HepG2 (cell line): ENCODE measurements at places on chromosomes 2 and 18. TPM values are rescaled to one million over a fixed set of nuclear protein-coding genes. Genes with fewer than 3 reads are reported as not detected.

DNA sequence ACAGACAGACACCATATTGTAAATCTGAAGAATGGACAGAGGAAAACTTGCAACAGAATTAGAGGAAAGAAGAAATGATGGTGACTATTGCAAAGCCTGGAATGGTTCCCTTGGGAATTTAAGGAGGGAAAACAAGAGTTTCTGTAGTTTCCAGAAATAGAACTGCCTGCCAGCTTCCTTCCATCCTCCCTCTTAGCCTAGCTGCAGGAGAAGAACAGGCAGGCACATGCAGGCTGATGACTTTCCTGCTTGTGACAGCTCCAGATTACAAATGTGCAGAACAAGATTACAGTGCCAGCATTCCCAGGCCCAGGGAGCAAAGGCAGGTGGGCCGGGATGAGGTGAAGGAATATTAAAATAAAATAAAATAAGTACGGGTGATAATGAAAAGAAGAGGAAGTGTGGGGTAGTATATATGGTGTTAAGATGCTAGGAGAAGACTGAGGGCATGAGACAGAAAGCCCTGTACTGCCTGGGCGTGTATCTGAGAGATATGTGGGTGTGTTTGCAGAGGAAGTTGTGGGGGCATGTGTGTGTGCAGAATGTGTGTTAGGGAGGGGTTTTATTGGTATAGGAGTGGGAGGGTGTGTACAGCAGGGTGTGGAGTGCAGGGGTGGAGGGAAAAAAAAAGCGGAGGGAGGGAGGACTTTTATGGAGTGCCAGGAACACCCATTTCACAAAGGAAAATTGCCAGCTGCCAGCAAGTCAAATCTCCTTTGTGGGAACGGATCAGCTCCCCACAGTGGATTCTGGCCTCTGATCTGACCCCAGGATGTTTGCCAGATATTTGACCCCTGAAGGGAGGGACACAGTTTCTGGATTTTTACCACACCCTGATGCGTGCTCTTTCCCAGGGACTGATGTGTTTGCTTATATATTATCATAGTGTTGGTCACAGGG lies 43.9 kb upstream of the NEMP2 start:
- H3K4me1 ChIP-seq: peaks cover 22% of the 10 kb centered on the region
- H3K4me3 ChIP-seq: no peak overlapping the region
- H3K27ac ChIP-seq: no peak overlapping the region

DNA sequence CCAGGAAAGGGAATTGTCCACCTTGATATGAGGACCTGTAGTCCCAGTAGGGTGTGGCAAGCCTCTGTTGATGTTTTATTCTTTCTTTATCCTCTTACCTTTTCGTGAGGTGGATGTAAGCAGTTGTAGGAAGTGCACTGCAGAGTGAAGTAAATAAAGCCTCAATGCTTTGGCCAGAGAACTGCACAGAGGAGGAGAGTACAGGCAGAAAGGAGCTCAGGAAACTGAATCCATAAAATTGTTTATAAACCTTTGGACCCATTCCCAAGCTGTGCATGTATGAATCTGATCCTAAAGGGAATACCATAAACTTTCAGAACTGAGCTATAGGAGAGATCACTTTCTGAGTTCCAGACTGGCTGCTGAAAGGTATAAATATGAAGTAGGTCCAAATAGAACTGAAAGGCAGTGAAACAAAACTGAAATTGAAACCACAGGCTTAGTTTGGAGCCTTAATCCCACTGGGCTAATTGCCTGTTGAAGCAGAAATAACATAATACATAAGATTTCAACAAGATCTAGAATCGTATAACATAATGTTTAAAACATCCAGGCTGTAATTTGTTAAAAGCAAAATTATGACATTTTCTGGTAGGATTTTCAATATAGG lies 17.9 kb upstream of the SLC9A4 start:
- H3K4me1 ChIP-seq: no peaks in the 10 kb centered on the region
- no peak overlapping the region for H3K27ac ChIP-seq
- H3K4me3 ChIP-seq: no peak overlapping the region
- DNase-seq: no peak

DNA sequence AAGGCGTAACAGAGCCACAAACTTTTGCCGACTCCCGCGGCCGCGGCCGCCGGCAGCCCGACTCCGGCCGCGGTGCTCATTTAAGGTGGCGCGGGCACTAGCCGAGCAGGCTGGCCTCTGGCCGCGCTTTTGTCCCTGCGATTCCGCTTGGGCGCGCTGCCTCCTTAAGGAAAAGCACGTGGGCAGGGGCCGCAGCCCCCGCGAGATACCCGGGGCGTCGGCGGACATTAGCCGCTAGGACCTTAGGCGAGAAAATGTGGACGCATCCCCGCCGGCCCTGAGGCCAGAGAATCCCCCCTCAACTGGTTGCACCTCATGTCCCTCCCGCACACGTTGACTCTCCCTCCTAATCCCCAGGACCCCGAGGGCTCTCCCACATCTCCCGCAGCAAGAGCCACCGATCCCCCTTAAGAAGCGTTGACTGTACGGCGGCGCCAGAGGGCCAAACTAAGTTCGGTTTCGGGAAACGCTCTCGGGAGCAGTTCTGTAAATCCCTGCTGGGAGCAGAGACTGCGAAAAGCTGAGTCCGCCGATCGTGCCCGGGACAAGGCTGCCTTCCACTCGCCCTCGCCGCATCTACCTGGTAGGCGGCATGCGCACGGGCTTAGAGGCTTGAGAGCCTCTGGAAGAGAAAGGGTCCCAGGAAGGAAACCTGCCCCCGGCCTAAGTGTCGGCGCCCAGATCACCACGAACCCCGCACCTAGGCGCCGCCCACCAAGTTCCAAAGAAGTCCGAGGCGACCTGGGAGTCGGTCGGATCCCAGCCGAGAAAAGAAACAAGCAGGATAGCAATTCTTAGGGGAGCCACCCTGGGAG lies 1.8 kb upstream of the SATB2 start:
- no peaks in the 10 kb centered on the region for H3K36me3 ChIP-seq
- peak overlapping the region; percentile 68 for H3K4me3 ChIP-seq
- H3K27ac ChIP-seq: peak overlapping the region; percentile 72
- peaks cover 49% of the 10 kb centered on the region for H3K4me1 ChIP-seq
- peak; percentile 88 for DNase-seq

GRCh38 chr2:237670641-237671040 lies 43.3 kb downstream of the LRRFIP1 start:
- no peaks in the 10 kb centered on the region for H3K36me3 ChIP-seq
- no peaks in the 10 kb centered on the region for H3K27me3 ChIP-seq
- no peak overlapping the region for H3K27ac ChIP-seq
- H3K4me3 ChIP-seq: no peak overlapping the region
- H3K4me1 ChIP-seq: peaks cover 66% of the 10 kb centered on the region

GRCh38 chr2:215684448-215685237 lies 248.8 kb upstream of the FN1 start:
- peaks cover 86% of the 10 kb centered on the region for H3K4me1 ChIP-seq
- no peaks in the 10 kb centered on the region for H3K27me3 ChIP-seq
- H3K27ac ChIP-seq: peak overlapping the region; percentile 16

The ACTR3 gene
- 225 and 321 TPM in 2 replicates for total RNA-seq

The KCNJ13 gene
- total RNA-seq: not detected in 2 replicates

DNA sequence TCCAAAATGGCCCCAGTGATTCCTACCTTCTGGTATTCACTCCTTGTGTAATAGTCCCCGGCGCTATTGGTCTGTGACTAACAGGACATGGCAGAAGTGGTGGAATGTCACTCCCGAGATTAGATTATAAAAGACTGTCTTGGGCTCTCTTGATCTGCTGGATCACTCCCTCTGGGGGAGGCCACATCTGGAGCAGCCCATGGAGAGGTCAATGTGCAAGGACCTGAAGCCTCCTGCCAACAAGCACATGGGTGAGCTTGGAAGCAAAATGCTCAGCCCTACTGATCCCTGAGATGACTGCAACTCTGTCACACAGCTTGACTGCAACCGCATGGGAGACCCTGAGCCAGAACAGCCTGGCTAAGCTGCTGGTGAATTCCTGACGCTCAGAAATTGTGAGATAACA lies 94.3 kb upstream of the GLI2 start:
- H3K36me3 ChIP-seq: no peaks in the 10 kb centered on the region
- no peak overlapping the region for H3K4me3 ChIP-seq
- H3K27me3 ChIP-seq: peaks cover 3% of the 10 kb centered on the region; the same call in 1 of the 2 replicates
- no peak for DNase-seq
- H3K4me1 ChIP-seq: peaks cover 6% of the 10 kb centered on the region; the same call in 1 of the 2 replicates

DNA sequence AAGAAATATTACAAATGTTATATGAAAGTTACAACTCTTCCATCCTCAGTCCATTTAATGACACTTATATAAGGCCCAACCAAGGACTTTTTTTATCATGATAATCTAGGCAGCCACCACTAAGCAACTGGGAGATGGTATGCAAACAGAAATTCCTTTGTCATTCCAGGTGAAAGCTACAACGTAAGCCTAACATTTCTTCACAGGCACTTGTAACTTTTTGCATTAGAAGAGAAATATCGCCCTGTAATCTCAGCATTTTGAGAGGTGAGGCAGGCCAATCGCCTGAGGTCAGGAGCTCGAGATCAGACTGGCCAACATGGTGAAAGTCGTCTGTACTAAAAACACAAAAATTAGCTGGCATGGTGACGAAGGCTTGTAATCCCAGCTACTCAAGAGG lies 581.2 kb upstream of the SLC8A1 start:
- no peak for DNase-seq
- H3K36me3 ChIP-seq: no peaks in the 10 kb centered on the region
- no peaks in the 10 kb centered on the region for H3K27me3 ChIP-seq
- H3K4me1 ChIP-seq: no peaks in the 10 kb centered on the region
- no peak overlapping the region for H3K27ac ChIP-seq
- no peak overlapping the region for H3K4me3 ChIP-seq

The CYP27A1 gene
- 106 and 157 TPM in 2 replicates for total RNA-seq

The FLACC1 gene
- total RNA-seq: 0.29 and 0.35 TPM in 2 replicates

DNA sequence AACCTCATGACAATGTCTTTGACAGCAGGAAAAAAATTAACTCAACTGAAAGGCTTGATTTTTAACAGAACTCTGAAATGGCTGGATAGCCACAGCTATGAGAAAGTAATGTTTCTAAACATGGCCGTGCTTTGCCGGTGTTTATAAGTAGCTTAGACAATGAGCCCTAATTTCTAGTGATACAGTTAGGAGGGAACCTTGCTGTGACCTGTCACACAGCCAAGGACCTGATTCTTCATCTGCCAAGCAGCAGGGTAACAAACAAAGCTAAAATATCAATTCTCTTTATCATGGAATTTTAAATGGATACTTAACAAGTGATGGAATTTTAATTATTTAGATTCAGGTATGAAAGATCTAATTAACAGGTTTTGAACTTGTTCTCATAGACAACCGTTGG lies 24.3 kb upstream of the DYNC2LI1 start:
- H3K27me3 ChIP-seq: no peaks in the 10 kb centered on the region
- no peaks in the 10 kb centered on the region for H3K36me3 ChIP-seq
- no peak overlapping the region for H3K27ac ChIP-seq
- no peak overlapping the region for H3K4me3 ChIP-seq
- DNase-seq: no peak

- DNase-seq: no peak
These were observed 26.4 kb downstream of the ELP2 start for GRCh38 chr18:36155851-36156757.

DNA sequence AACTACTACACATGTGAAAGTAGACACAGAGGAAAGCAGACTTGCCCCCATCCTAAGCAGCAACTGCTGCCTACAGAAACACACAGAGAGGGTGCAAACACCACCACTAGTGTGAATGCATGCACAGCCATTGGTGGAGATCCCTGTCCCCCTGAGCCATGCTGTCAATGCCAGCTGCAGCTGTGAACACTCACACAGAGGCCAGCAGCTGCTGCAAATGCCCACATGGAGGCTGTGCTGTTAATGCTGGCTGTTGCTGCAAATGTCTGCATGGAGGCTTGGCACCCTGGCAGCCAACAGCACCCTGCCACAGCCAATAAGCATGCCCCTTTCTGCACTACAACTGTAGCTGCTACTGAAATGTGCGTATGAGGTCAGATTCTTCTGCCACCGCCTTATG lies 355.0 kb downstream of the LNPK start:
- no peaks in the 10 kb centered on the region; the same call in none of the 2 replicates for H3K36me3 ChIP-seq
- no peaks in the 10 kb centered on the region for H3K4me1 ChIP-seq
- DNase-seq: no peak
- H3K4me3 ChIP-seq: no peak overlapping the region
- no peak overlapping the region for H3K27ac ChIP-seq

DNA sequence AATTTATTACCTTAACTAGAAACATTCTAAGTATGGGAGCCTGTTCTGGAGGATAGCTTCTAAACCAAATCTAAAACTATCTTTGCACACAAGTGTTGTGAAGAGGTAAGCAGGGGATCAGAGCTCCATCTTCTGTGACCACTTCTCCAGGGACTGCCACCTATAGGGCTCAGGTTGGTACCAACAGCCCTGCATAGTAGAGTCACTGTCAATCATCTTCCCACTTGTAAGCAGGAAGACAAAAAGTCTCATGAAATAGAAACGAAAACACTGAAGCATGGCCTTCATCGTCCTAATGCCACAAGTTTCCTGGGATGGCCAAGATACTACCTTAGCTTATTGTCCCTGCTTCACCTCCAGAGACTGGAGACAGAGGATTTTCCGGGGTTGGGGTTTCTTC lies 43.8 kb downstream of the KANSL3 start:
- peaks cover 10% of the 10 kb centered on the region for H3K4me1 ChIP-seq
- H3K36me3 ChIP-seq: peaks cover 73% of the 10 kb centered on the region
- H3K27ac ChIP-seq: no peak overlapping the region
- no peak for DNase-seq

- H3K36me3 ChIP-seq: no peaks in the 10 kb centered on the region
- no peak overlapping the region for H3K4me3 ChIP-seq
- DNase-seq: no peak
- no peaks in the 10 kb centered on the region for H3K4me1 ChIP-seq
- no peaks in the 10 kb centered on the region for H3K27me3 ChIP-seq
These were observed 806.4 kb downstream of the TRIB2 start for GRCh38 chr2:13522917-13523821.

- H3K27me3 ChIP-seq: peaks cover 16% of the 10 kb centered on the region; the same call in 2 of the 3 replicates
- no peak for DNase-seq
- no peaks in the 10 kb centered on the region for H3K4me1 ChIP-seq
- no peak overlapping the region for H3K4me3 ChIP-seq
- no peaks in the 10 kb centered on the region for H3K36me3 ChIP-seq
These were observed 92.6 kb downstream of the ZNF385B start for GRCh38 chr2:179768765-179769164.

The NAT8 gene
- total RNA-seq: 1.8 and 1.9 TPM in 2 replicates

- no peaks in the 10 kb centered on the region for H3K36me3 ChIP-seq
- peaks cover 30% of the 10 kb centered on the region for H3K27me3 ChIP-seq
- peaks cover 9% of the 10 kb centered on the region; the same call in 1 of the 2 replicates for H3K4me1 ChIP-seq
- no peak overlapping the region for H3K27ac ChIP-seq
These were observed 128.7 kb downstream of the OSBPL1A start for GRCh38 chr18:24268784-24269550.
